Thymus (tissue), 14 donors: ENCODE measurements at places on chromosomes 3 and 15. TPM values are rescaled to one million over a fixed set of nuclear protein-coding genes. Genes with fewer than 3 reads are reported as not detected.

ZKSCAN7 gene
- total RNA-seq, result 8.0 TPM

DNA sequence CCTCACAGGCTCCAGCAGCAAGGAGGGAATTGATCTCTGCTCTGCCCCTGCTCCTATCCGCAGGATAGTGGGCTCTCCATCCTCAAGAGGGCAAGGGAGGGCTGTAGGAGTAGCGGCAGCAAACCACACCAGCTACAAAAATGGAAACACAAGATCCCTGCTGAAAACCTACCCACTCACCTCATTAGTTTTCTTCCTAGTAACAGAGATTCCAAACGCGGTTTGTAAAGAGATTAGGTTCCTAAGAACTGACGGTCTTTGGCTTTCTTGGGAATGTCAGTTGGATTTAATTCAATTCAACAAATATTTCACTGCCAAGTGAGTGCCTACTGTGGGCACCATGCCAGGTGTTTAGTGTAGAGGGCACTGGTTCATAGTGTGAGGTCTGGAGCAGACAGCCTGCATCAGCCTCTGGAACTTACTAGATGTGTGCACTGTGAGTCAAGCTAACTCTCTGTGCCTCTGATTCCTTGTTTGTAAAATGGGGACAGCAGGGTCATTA is 84.7 kb downstream of the MRPL46 start:
- H3K27ac ChIP-seq, result no peak overlapping the region
- no peaks in the 10 kb centered on the region for H3K4me1 ChIP-seq
- no peak overlapping the region for H3K4me3 ChIP-seq
- no peaks in the 10 kb centered on the region for H3K36me3 ChIP-seq
- H3K27me3 ChIP-seq, result peaks cover 4% of the 10 kb centered on the region
- no peak for DNase-seq

DNA sequence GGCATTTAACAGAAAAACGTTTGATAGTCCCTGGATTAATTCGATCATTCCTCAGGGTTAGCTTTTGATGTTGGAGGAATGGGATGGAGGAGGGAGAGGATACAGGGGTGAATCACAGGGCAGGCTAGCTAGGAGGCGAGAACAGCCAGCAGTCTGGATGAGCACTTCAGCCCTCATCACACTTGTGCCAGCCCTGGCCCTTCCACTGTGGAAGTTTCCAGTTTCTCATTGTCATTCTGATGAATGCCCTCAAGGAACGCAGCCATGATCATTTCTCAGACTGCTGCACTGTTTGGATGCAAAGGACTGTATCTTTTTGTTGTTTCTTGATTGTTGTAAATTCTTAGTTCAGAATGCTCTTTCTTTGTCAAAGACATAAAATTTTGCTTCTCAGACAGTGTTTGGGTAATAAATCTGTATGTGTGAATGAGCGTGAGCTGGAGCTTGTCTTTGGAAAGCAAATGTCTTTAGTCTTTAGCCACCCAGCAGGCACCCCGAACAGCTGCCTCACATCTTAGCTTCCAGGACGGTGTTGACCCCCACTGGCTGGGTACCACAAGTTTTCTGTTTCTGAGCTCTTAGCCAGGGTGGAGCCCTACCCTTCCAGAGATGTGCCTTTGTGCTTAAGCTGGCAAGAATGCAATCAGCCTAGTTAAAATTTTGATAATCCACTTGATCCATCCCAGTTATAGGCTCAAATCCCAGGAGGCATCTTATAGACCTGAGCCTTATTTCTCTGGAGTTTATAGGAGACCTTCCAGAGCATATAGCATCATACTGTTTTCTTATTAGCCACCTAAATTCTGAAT is 121.1 kb downstream of the PDCD6IP start:
- H3K4me1 ChIP-seq, result peaks cover 2% of the 10 kb centered on the region
- no peaks in the 10 kb centered on the region for H3K36me3 ChIP-seq
- no peak overlapping the region for H3K4me3 ChIP-seq
- H3K27me3 ChIP-seq, result no peaks in the 10 kb centered on the region

DNA sequence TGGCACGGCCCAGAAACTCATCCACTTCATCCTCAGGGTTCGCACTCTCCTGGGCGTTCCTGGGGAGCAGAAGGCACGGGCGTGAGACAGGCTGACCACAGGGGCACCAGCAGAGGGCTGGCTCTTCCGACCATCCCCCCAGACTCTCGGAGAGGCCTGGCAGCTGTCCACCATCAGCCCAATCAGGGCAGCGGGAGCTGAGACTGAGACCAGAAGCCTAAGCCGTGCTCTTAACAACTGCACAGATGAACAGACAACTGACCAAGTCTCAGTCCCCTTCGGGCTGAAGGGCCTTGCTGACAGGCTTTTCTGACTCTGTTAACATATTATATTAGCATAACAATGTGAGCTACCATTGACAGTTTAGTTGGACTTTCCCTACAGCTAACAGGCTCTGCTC is 118.0 kb downstream of the SEC22A start:
- no peaks in the 10 kb centered on the region for H3K36me3 ChIP-seq
- no peaks in the 10 kb centered on the region for H3K4me1 ChIP-seq
- DNase-seq, result no peak
- H3K27ac ChIP-seq, result no peak overlapping the region

FRMD4B gene
- total RNA-seq, result 21.7 TPM
